ENCODE measurements at places on chromosomes 13 and 19.

- peak; percentile 80 for DNase-seq
Measured at GRCh38 chr19:47573071-47574026, at the start of gene ZNF541. Gene ZNF541 (minus strand): TSS chr19:47573148. CDS start chr19:47555856, 17,292 bp downstream.

GRCh38 chr19:7654401-7654800 lies 14.4 kb upstream of the RETN start:
- no peak for DNase-seq

DNA sequence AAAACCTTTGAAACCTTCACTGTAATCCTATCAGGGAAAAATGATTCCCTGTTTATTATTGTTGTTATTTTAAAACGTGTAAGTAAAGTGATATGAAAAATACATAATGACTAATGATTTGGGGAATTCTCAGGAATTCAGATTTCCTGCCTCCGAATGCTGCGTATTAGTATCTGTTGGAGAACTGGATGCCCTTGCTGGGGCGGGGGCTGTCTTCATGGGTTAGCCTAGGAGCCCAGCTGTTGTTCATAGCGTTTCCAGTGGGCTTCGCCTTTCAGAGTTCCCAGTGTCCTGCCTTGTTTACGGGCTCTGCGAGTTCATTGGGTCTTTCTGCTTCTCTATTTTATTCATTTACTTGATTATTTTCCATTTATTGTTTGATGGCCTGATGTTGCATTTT lies 18.4 kb downstream of the NAXD start:
- DNase-seq, result no peak

GRCh38 chr13:60318186-60318585 lies 78.8 kb upstream of the TDRD3 start:
- DNase-seq, result no peak

DNA sequence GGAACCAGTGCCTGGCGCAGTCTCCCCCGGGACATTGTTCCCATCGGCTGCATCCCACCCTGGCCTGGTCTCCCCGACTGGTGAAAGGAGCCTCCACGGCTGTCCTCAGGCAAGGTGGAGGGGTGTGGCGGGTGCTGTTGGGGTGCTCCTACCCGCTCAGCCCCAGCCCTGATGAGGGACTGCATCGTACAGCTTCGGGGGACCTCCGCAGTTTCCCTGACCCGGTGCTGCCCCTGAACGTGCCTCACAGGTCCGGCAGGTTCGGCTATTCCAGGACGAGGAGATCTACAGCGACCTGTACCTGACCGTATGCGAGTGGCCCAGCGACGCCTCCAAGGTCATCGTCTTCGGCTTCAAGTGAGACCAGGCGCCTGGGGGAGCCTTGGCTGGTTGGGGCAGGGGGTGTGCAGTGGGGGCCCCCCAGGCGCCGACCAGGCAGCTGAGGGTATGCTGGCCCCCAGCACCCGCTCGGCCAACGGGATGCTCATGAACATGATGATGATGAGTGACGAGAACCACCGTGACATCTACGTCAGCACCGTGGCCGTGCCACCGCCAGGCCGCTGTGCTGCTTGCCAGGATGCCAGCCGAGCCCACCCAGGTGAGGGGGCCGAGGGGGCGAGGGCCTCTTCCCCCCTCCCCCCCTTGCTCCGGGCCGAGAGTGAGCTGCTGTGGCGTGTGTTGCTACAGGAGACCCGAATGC lies 3.5 kb downstream of the DCAF15 start:
- DNase-seq, result no peak
